ENCODE measurements at places on chromosomes 11 and 22.

- no peak for DNase-seq
These were observed 1233.8 kb upstream of the CNTN5 start for GRCh38 chr11:97786961-97787360.

DNA sequence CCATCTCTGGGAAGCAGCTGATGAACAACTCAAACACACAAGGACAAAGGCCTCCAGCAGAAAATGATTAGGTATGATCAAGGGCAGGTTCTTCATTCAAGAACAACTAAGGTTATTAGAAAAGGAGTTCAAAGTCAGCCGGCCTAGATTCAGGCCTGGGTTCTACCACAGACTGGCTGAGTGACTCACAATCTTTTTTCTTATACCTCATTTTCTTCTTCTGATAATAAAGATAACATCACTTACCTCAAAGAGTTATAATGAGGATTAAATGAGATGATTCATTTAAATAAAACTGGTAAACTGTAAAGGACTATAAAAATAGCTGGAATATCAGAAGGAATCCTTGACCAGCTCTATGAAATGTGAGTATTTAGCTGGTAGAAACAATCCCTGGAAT is 49.3 kb upstream of the PPP2R1B start:
- no peak for DNase-seq

GRCh38 chr11:133134314-133135173 is 397.8 kb downstream of the OPCML start:
- peak; percentile 24 for DNase-seq

DNA sequence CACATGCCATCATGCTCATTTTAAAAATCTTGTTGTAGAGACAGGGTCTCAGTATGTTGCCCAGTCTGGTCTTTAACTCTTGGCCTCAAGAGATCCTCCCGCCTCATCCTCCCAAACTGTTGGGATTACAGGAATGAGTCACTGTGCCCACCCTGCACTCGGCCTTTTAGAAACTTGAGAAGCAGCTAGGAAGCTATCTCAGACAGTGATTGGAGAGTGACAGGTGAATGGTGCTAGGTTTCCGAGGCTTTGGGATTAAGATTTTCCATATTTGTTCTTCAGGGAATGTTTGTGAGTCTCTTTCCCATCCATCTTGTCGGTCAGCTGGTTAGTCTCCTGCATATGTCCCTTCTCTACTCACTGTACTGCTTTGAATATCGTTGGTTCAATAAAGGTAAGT is 10.5 kb downstream of the EI24 start:
- no peak for DNase-seq

- DNase-seq: peak; percentile 64
These were observed 98.8 kb downstream of the MED15 start for GRCh38 chr22:20606041-20606783.

GRCh38 chr11:130076778-130077481 is 7.2 kb downstream of the APLP2 start:
- DNase-seq: no peak

GRCh38 chr22:29043906-29044575 is 17.6 kb downstream of the C22orf31 start:
- DNase-seq: no peak

Data from stimulated activated CD4-positive, alpha-beta T cell treated with anti-CD3 and anti-CD28 coated beads, Interleukin-4, amount 100 ng/mL, for 24 hours (primary cell).